ENCODE measurements at places on chromosomes 2 and 18.

DNA sequence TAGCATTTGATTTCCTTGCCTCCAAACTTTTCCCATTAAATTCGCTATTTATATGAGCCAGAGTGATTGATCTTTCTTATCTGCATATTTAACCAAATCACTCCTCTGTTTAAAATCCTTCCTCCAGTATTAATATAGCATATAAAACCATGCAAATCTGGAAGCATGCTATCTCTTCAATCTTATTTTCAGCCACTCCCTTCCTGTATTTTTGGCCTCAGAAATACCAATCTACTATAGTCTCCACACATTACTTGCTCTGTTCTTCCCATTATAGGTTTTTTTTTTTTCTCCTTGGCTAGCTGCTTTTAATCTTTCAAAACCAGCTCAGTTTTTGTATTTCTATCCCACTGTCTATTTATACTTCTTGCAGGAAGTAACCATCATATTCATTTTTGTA is 19.1 kb downstream of the MAP2 start:
- no peak for DNase-seq

DNA sequence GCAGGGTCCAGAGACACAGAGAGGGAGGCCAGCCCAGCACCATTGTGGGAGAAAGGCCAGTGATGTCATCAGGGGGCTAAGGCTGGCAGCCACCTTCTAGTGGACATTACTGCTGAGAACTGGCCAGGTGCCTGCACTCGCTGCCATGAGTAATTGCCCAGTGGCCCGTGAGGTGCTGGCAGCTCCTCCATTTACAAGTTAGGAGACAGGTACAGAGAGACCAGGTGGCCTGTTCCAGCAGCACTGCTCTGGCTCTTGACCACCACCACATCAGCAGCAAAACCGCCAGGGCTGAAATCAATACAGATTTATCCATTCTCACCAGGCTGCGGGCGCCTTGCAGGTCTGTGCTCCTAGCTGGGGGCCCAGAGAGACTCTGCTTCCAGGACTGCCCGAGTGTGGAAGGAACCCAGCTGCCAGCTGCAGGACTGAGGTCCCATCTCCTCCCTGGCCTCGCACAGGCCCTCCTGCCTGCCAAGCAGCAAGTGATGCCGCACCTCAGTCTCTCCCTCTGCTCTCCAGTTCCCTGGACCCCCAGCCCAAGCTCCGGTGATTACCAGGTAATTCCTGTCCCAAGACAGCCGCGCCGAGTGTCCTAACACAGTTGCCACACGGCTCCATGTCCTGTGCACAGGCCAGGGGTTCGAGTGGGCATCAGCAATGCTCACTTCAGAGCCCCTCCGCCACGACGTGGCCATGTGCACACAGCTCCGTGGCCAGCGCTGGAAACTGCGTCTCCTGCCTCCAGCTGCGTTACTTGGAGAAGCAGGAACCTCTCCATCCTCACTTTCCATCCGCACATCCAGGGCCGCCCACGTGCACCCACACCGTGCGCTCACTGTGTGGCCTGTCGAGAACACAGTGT is 101.0 kb upstream of the CTDP1 start:
- DNase-seq: no peak

GRCh38 chr2:37414470-37414949 is 70.1 kb downstream of the QPCT start:
- DNase-seq: peak; percentile 52

DNA sequence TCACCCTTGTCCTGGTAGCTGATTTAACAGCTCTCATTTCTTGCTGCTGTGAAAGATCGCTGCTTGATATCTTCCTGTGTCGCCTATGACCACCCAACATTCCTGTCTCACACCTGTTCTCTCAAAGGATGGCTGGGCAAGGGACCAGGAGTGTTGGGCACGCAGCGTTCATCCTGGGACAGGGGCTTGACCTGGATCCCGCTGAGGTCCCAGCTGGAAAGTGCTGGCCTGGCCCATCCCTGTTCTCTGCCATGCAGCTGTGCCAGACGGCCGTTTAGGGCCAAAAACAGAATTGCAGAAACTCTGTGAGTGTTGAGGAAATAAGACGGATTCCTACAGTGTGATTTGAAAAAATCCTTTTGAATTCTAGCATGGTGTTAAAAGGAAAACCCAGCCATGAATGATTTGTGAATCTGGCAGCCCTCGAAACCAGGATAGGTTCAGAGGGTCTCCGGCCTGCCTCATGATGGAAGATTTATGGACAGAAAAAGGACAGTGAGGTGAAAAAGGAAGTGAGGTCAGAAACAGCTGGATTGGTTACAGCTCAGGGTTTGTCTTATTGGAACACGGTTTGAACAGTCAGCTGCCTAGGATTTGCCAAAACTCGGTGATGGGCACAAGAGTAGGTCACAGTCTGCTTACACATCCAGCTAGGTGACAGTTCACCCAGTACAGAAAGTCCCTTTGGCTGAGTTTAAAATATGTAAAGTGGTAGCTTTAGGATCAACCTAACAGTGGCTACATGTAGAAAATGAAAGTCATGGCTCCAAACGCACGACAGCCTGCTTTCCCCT is 164.8 kb downstream of the DCDC2C start:
- DNase-seq: no peak

DNA sequence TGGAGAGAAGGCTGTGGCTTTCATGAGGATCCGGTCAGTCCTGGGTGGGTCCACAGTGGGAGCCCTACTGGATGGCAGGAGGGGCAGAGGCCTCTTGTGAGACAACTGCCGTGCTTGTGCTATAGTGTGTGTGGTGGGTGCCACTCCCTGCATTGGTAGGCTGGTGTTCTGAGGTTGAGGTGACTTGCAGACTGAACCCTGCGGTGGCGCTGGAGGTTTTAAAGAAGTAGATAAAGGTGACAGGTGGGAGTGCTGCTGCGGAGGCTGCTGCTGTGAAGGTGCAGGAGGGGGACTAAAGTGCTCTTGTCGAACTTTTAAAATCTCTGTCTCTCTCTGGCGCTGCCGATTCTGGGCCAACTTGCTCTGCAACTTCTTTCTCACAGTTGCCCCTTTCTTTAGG is 29.7 kb downstream of the INO80D start:
- no peak for DNase-seq

GRCh38 chr2:85806358-85807118 is 52.7 kb downstream of the ATOH8 start:
- no peak for DNase-seq

GRCh38 chr2:16127958-16128357 is 187.6 kb downstream of the MYCN start:
- DNase-seq: no peak

DNA sequence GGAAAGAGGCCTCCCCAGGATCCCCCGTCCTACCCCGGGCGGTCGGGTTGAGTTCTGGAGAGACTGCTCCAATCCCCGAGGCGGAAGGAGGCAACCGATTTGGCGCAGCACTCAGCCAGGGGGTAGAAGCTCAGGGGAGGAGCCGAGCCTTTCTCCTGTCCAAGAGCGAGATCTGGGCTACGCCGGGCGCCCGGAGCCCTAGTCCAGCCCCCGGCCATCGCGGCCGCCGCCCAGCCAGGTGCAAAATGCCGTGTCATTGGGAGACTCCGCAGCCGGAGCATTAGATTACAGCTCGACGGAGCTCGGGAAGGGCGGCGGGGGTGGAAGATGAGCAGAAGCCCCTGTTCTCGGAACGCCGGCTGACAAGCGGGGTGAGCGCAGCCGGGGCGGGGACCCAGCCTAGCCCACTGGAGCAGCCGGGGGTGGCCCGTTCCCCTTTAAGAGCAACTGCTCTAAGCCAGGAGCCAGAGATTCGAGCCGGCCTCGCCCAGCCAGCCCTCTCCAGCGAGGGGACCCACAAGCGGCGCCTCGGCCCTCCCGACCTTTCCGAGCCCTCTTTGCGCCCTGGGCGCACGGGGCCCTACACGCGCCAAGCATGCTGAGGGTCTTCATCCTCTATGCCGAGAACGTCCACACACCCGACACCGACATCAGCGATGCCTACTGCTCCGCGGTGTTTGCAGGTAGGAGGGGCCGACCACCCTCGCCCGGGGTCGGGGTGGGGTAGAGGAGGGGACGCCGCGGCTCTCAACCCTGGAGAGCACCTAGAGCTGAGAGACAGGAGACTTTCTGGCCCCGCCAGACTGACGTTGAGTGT is at the start of gene DYSF:
DYSF (plus strand) TSS at position 158 of the 817 bp plus-strand sequence.
- no peak for DNase-seq

GRCh38 chr2:37569986-37570679 is 101.3 kb downstream of the CDC42EP3 start:
- DNase-seq: no peak

DNA sequence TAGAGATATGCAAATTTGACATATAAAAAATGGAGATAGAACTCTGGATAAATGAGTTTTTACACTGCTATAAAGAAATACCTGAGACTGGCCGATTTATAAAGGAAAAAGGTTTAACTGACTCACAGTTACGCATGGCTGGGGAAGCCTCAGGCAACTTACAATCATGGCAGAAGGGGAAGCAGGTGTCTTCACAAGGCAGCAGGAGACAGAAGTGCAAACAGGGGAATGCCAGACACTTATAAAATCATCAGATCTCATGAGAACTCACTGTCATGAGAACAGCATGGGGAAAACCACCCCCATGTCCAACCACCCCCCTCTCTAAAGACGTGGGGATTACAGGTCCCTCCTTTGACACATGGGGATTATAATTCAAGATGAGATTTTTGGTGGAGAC is 1540.2 kb upstream of the SLC39A10 start:
- no peak for DNase-seq

DNA sequence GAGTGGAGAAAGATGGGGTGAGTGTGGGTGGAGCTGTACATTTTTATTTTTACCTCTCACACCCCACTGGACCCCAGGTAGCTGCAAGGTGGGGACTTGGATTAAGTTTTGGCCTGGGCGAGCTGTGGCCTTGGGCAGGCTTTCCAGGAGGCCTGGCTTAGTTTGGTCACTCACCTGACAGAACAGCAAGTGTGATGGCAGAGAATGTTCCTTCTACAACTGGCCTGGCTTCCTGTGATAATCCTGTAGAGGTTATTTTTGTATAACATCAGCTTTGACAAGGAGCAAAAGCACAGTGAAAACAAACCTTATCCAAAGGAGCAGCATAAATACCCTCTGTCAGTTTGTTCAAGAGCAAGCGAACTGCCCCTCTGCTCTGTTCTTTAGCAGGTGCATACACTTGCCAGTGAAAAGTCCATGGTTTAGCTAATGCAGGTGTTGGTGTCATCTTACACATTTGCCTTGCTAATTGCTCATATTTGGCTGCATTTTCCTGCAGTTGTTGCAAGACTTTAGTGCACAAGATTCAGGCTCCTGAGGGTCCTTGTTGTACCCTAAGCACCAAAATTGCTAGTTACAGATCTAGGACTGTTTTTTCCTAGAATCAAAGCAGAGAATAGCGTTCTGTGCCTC is 6.3 kb downstream of the THNSL2 start:
- no peak for DNase-seq

DNA sequence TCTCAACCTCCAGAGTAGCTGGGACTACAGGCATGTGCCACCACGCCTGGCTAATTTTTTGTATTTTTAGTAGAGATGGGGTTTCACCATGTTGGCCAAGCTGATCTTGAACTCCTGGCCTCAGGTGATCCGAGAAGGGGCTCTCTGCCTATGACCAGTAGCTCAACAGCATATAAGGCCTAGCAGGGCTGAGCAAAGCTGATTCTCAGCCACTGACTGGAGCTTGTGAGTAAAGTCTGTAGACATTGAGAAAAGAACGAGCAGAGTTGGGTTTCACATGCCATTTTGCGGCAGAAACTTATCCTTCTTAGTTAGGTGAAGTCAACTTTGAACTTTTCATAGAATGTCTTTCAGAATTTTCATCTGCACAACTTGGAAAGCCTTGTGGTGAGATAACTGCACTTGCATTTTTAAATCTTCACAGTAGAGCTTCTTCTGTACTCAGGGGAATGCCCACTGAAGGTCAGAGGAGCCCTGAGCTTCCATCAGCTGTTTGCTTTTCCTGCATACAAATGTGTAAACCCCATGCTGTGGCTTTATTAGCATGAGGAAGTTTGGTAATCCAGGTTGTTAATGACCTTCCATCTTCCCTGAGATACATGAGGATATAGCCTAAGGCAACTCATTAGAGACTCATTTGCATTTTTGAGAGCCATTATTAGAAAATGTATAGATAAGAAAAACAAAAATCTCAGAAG is 602.4 kb downstream of the METTL4 start:
- DNase-seq: no peak

- no peak for DNase-seq
These were observed 46.6 kb upstream of the SERTAD2 start for GRCh38 chr2:64700133-64700809.

GRCh38 chr2:232889876-232890401 is 19.9 kb downstream of the SNORC start:
- DNase-seq: no peak

GRCh38 chr18:52190195-52190594 is 149.8 kb upstream of the DCC start:
- DNase-seq: no peak

DNA sequence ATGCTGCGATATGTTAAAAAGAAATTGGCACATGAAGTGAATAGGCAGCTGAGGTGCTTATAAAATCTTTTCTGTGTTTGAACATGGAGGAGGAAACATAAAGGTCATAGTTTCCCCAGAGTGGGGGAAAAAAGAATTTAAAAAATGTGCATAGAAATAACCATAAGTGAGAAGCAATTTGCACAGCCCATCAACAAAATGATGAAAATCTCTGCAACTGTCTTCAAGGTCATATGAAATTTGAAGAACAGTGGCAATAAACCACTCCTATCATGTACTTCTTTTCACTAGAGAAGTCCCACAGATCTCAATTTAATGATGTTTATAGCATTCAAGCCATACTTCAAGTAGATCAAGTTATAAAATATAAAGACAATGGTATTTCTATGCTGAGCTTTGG is 46.7 kb upstream of the ZNF804A start:
- no peak for DNase-seq

DNA sequence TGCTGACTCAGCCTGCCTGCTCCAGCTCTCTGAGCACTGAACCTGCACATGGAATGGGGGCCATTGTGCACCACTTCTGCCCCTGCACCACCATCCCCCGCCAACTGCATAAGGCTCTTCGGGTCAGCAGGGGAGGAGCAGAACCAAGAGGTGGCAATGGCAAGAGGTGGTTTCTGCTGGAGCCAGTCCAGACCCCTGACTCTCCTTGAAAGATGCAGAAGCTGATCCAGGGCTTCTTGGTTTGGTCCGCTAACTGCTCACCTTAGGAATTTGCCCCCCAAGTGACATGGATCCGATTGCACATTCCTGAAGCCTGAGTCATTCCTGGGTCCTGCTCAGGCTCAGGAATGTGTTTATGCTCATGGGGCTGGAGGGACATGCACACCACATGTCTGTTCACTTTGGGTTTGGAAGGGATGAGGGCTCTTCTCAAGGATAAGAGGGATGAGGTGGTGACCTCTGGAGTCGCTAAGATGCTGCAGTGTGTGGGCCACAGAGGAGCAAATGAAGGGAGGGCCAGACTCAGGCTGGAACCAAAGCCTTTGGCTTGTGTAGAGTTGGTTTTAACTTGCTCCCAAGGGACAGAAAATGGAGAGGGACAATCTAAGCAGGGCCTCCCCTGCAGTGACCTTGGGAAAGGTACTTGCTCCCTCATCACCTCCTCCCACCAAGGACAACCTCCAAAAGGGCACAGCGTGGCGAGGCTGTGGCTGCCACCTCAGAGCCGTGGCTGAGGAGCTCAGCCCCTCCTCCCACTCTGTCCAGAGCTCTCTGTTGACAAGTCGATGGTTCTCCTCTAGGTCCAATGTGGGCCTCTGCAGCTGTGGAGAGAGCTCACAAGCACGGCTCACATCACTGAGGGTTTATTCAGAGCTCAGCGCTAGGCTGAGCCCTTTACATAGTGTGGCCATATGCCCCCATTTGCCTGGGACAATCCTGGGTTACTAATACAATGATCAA is 66.2 kb downstream of the HS1BP3 start:
- DNase-seq: no peak

Data from KG1 (cell line).